ENCODE measurements at places on chromosomes 7 and 10.

DNA sequence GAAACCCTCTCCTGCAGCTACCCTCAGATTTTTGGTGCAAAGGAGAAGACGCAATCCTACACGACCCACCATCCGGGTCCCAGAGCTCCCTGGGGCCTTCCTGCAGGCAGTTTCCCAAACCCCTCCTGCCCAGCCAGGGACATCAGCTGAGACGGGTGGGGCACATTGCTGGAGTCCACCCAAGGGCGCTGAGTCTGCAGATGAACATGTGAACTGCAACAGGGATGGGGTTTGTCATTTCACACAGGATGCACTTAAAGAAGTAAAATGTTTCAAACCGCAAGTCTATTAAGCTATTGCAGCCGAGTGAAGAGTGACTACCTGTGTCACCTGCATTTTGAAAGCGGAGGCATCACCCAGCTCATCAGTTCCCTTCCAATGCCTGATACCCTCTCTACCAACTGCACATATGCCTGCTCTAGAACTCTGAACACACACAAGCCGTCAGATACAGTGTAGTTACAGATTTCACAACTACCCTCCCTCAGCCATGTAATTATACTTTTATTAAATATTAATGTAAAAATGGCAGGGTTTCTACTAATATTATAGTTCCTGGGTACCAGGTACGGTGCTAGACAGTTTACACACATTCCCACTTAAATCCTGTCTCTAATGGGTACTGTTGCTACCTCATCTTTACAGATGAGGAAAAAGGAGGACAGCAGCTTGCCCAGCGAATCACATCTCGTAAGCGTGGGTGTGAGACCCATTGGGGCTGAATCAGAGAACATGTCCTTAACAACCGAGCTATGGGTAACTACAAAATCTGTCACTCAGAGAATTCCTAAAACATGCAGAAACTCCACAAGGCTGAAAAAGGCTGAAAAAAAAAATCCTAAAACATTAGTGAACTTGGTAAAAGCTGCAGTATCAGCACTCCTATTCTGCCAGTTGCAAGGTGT lies 71.2 kb downstream of the GRB10 start:
- no peak for DNase-seq

- no peak for DNase-seq
Observed at GRCh38 chr7:5797716-5798115, 16.3 kb upstream of the RNF216 start.

DNA sequence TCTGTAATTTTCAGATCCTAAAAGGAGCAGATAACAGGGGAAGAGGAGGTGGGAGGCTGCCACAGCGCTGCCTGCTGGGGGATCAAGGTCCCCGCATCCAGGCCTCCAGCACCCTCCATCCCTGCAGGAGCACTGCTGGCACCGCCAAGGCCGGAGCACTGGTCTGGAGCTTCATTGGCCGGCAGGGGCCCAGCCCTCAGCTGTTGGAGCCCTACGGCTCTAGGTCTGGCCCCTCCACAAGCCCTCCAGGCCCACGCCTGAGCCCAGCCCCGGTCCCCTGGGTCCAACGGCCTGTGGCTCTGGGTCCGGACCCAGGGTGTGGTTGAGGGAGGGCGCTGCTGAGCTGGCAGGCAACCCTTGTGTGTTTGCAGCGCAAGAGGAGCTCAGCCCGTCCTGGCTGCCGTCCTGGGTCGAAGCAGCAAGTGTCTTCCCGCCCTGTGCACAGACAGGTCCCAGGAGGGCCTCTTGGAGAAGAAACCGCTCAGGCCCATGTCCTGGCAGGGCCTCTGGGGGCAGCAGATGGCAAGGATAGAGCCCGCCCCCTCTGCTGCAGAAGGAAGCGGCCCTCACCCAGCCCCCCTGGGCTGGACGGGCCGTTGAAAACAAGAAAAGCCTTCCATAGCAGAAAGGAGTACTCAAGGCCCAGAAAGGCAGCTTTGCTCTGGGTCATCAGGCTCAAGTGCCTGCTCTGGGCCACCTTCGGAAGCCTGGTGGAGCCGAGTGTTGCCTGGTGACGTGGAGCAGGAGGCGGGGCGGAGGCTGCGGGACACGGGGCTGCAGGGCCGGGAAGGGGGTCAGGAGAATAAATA lies 54.3 kb upstream of the TNRC18 start:
- DNase-seq: peak; percentile 71

DNA sequence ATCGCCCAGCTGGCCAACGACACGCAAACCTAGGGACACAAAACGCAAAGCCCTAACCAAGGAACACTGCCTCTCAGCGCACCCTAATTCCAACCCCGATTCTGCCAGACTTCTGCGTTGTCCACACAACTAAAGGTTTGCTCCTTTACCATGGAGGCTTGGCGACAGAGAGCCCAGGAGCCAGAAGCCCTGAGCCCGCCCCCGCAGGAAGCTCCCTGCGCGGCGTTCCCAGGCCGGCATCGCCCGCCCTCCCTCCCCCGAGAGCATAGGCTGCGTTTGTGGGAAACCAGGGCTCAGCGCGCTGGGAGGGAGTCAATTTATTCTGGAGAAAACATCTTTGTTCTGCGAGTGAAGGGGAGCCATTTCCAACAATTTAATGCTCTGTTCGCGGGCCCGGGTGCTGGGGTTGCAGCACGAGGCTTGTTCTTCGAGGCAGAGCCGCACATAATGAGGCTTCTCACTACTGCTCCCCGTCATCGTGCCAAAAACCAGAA lies 103.9 kb downstream of the GRID1 start:
- DNase-seq: no peak

- DNase-seq: no peak
Observed at GRCh38 chr7:87615197-87615596, 13.0 kb upstream of the RUNDC3B start.

DNA sequence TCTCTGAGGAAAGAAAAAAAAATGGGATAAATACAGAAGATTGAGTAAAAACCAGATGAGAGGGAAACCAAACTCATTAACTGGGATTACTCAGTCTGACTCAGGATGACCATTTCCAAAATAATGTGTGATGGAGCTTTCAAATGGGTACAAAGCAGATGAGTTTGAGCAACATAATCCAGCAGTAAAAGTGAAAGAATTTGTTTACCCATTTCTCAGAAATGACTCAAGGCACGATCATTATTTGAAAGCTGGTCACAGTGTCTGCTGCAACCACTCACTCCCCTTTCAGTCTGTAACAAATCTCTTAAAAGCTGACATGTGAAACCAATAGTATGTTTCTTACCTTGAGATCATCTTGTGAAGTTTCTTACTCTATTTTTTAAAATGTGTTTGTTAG lies 104.7 kb upstream of the KLF14 start:
- DNase-seq: no peak

GRCh38 chr7:128352153-128352537 lies 8.4 kb upstream of the RBM28 start:
- DNase-seq: no peak

GRCh38 chr7:26590709-26591108 lies 273.7 kb downstream of the SKAP2 start:
- no peak for DNase-seq

- no peak for DNase-seq
Observed at GRCh38 chr10:18501629-18502028, 149.8 kb downstream of the NSUN6 start.

DNA sequence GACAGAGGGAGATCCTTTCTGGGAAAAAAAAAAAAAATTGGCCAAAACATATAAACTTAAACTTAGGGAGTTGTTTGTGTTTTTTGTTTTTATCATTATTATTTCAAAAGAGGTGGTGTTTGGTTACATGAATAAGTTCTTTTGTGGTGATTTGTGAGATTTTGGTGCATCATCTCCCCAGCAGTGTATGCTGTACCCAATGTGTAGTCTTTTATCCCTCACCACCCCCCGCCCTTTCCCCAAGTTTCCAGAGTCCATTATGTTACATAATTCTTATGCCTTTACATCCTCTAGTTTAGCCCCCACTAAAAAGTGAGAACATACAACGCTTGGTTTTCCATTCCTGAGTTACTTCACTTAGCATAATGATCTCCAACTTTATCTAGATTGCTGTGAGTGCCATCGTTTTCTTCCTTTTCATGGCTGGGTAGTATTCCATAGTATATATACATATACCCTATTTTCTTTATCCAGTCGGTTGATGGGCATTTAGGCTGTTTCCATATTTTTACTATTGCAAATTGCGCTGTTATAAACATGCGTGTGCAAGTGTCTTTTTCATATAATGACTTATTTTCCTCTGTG lies 148.1 kb upstream of the ZNF92 start:
- no peak for DNase-seq

- DNase-seq: no peak
Observed at GRCh38 chr10:44010873-44011602, 362.4 kb upstream of the ZNF32 start.

DNA sequence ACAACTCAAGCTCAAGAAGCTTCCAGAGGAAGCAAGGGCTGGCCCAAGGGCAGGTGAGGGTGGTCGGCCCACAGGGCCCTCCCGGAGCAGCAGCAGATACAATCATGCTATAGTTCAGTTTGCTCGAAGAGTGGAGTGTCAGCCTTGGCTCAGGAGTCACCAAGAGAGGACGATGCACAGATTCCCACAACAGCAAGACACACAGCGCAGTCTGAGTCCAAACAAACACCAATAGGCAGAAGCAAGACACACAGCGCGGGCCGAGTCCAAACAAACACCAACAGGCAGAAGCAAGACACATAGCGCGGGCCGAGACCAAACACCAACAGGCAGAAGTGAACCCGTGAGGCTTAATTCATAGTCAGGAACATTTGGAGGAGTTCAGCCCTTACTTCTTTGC lies 138.4 kb downstream of the PTPRN2 start:
- DNase-seq: no peak

DNA sequence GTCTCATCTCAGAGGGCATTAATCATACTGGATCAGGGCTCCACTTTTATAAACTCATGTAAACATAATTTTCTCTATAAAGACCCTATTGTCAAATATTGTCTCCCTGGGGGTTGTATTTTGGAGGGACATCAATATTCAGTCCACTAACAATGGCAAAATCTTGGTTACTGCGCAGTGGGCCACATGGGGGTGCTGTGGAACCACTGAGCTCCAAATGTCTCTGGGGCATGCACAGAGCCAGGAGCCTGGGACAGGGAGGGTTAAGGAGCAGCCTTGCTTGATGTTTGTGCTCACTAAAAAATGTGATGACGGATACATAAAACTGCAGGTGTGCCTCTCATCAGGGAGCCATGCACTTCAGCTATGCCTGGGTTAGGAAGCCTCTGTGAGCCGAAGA lies 62.1 kb upstream of the PRSS58 start:
- DNase-seq: no peak

DNA sequence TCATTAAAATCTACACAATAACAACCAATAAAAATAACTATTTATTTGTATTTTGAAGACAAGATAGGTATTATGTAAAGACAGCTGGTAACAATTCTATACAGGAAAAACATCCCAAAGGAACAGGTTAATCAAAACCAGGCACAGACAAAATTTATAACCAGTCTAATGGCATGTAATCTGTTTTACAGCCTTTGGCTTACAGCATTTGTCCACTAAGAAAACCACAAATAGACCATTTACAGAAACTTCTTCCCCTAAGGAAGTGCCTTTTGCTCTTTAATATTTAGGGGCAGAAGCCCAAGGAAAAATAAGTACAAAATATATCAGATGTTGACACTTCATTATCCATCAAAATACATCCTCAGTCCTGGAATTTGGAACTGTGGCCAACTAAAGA lies 65.0 kb downstream of the SVIL start:
- DNase-seq: no peak

GRCh38 chr10:96041146-96041545 lies 2.2 kb upstream of the CCNJ start:
- no peak for DNase-seq

DNA sequence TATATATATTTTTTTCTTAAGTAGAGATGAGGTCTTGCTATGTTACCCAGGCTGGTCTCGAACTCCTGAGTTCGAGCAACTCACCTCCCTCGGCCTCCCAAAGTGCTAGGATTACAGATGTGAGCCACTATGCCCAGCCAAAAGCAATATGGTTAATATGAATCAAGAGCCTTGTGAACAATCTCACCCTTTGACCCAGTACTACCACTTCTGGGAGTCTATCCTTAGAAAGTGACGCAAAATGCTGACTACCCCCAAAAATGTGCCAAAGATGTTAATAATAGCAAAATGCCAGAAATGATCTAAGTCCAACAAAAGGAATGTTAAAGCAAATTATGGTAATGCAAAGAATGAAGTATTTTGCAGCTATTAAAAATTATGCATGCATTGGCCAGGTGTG lies 44.3 kb downstream of the HOXA1 start:
- no peak for DNase-seq

- no peak for DNase-seq
Observed at GRCh38 chr10:126798649-126799048, 106.6 kb upstream of the DOCK1 start.

GRCh38 chr10:125104559-125104958 lies 55.8 kb downstream of the CTBP2 start:
- no peak for DNase-seq

DNA sequence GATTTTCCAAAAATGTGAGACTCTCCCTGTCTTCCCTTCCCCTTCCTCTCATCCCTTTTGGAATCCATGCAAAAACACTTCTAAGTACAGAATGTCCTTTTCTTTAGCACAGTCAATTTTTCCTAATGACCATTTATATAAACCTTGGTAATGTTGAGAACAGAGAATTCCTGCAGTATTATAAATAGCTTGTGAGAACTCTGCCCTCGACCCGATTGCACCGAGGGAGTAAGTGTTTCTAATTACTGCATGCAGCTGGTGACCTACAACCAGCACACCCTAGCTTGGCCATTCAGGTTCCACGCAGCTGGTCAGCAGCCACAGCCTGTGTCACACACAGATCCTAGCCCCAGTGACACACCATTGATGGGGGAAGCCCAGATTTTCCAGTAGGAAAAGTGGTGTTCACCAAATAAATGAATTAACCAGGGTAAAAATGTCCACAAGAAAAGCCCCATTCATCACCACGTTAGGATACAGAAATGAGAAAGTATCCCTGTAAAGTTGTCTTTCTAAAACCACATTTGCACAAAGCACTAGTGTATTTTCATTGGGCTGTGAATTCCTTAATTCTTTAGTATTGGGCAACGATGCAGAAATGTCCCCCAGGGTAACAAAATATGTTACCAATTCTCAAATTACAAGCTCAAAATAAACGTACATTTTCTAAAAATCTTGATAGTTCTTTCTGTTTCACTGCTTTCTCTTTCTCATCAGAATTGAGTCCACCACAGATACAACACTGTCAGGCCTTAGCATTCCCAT lies 499.0 kb upstream of the KLF6 start:
- no peak for DNase-seq

DNA sequence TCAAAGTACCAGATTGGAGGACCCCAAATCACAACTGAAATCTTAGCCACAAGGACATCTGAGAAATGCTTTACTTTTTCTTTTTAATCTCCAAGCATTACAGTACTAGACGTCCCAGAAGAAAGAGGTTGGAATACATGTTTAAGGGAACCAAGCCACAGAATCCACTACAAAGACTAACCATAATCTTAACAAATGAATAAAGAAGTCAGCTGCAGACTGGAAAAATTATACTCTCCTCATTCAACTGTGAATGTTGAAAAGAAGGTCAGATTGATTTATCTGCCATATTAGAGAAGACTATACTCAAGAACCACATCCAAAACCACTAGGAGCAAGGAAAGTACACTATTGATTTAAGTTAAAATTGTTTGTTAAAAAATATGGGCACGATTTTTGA lies 102.1 kb upstream of the ABCB5 start:
- DNase-seq: no peak

Measured in 8988T (cell line).